GM23248 (cell line): ENCODE measurements at places on chromosomes 2 and 18. TPM values are rescaled to one million over a fixed set of nuclear protein-coding genes. Genes with fewer than 3 reads are reported as not detected.

Gene AAK1
- 38.5 and 50.7 TPM in 2 replicates for polyA plus RNA-seq

Gene CIB4
- not detected in 2 replicates for polyA plus RNA-seq

Gene COL4A4
- 0.36 and 0.66 TPM in 2 replicates for polyA plus RNA-seq

Gene ADRA2B
- polyA plus RNA-seq, result not detected in 2 replicates

Gene OSR1
- 21.1 and 22.7 TPM in 2 replicates for polyA plus RNA-seq

Gene SAG
- not detected in 2 replicates for polyA plus RNA-seq

Gene IL1R1
- 75.4 and 78.5 TPM in 2 replicates for polyA plus RNA-seq

Gene SKOR2
- not detected in 2 replicates for polyA plus RNA-seq

Gene MOCOS
- 14.3 and 17.9 TPM in 2 replicates for polyA plus RNA-seq

Gene SERPINB12
- polyA plus RNA-seq, result not detected in 2 replicates

Gene IL1RL1
- polyA plus RNA-seq, result 0.13 and 0.35 TPM in 2 replicates

Gene CYP27C1
- polyA plus RNA-seq, result 0.70 and 0.73 TPM in 2 replicates

Gene CSRNP3
- polyA plus RNA-seq, result 0.73 and 1.2 TPM in 2 replicates

Gene NEU2
- not detected in 2 replicates for polyA plus RNA-seq

Gene CCDC102B
- polyA plus RNA-seq, result 0.56 and 1.7 TPM in 2 replicates

Gene UGT1A3
- not detected in 2 replicates for polyA plus RNA-seq

Gene CLEC4F
- polyA plus RNA-seq, result not detected in 2 replicates

Gene KCNJ13
- 0.16 and 0.21 TPM in 2 replicates for polyA plus RNA-seq

Gene PPP1R1C
- polyA plus RNA-seq, result not detected in 2 replicates

Gene KCNJ3
- polyA plus RNA-seq, result not detected in 2 replicates

Gene UCN
- 1.3 and 1.6 TPM in 2 replicates for polyA plus RNA-seq

Gene CFAP210
- polyA plus RNA-seq, result 0.11 TPM in 1 of 2 replicates, not detected in the other
